ENCODE measurements at places on chromosomes 7 and 10.

- no peak for DNase-seq
Measured at GRCh38 chr10:114655671-114656070, 2.4 kb downstream of the ABLIM1 start.

GRCh38 chr10:124008681-124009080, 84.7 kb downstream of the CHST15 start:
- no peak for DNase-seq

- DNase-seq, result no peak
Measured at GRCh38 chr10:9097991-9098306, 1043.5 kb downstream of the GATA3 start.

GRCh38 chr7:127652333-127653248, 597 bp downstream of the SND1 start:
- DNase-seq, result no peak

DNA sequence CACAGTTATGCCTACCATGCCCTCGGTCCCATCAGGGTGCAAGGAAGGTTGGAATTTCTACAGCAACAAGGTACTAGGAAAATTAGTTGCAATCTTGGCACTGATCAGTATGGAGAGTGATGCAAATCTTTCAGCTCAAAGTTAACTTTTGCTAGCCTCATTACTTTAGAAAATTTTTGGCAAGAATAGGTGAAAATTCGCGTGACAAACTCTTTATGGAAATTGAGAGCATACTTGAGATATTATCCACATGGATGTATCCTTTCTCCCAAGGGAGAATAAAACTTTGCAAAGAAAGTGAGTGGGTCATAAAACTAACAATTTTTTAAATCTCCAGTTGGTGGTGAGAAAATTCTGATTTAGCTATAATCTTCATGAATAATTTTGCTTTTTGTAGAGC, 71.1 kb upstream of the SLC39A12 start:
- DNase-seq, result no peak

GRCh38 chr10:11713186-11713743, 28.9 kb upstream of the ECHDC3 start:
- no peak for DNase-seq

- no peak for DNase-seq
Measured at GRCh38 chr7:11239316-11239715, 265.6 kb downstream of the PHF14 start.

GRCh38 chr7:127911968-127912511, 119.2 kb downstream of the LRRC4 start:
- no peak for DNase-seq

DNA sequence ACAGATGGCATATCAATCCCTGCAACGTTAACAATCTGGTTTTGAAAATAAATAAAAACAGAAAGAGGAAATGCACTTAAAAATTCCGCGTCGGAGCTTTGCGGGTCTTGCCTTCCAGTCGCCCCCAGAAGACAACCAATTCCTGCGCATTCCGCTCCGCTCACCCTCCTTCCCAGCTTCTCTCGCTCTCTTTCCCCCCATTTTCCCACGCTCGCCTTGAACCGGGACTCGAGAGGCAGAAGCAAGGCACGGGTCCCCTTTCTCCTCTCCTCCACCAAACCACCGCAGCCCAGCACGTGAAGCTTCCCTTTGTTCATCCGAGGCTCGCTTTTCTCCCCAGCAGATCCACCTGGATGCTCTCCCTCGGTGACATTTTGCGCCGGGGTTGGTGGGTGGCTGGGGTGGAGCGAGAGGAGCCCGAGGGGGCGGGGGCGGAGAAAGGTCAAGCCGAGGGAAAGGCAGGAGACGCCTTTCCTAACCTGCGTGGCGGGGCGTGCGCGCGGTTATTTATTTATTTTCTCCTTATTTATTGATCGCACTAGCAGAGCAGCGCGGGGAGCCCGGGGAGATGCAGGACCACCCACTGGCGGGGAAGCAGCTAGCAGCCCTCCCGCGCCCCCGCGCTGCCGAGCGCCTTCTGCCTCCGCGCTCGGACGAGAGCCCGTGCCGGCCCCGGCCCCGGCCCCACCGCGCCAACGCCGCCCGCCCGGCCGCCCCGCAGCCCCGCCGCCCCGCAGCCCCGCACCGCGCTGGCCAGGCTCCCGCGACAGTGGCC, at the start of gene KCND2:
Gene KCND2 (plus strand): TSS at position 475 of the 775 bp plus-strand sequence.
- no peak for DNase-seq

DNA sequence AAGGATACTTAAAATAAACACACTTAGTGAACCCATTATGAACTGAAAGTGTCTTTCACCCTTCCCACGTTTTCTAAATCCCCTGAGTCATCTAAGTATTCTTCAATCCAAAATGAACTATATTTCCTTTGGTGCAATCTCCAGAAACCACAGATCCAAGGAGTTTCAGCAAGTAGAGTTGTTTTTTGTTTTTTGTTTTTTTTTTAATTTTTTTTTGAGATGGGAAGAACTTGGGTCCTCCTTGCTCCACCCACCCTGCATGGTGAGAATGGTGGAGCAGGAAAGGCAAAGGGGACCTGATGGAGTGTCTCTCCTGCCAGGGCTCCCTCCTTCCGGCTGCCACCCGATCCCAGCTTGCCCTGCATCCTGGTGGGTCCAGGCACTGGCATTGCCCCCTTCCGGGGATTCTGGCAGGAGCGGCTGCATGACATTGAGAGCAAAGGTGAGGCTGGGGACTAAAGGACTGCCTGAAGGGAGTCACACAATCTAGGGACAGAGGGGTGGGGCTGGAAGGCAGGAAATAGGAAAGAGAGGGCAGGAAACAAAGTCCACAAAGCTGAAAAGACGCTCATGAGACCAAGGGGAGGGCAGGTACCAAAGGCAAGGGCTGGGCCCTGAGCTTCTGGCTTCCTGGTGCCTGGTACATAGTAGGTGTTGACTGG, 12.1 kb downstream of the ATG9B start:
- no peak for DNase-seq

DNA sequence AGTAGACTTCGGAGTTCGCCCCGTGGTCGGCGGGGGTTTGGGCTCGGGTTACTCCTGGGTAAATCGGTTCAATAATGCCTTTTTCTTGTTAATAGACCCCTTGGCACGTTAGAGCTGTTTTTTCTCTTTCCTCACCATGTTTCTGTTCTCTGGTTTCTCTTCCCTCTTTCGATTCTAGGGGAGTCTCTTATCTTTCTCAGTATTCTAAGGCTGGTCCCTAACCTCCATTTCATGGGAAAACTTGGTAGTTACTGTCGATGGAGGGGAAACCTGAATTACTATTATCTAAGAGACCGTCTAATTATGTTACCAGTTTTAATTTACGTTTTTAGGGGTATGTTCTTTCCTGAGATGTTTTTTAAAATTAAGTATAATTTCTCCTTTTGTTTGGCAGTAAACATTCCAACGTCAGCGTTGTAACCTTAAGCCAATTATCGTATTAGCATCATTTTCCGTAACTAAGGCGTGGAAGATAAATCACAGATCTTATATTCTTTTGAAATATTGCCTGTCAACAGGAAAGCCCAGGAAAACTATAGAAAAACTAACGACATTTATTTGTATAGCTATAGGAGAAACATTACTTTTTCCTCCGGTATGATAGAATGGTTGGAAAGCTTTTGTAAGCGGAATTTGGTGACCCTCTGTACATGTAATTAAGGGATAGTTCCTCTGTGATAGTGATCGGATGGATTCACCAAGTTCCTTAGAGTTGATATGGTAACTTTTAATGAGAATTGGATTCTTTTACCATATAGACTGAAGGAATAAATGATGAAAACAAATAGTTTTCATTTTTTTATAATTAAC, 847 bp downstream of the BTAF1 start:
- DNase-seq, result no peak

DNA sequence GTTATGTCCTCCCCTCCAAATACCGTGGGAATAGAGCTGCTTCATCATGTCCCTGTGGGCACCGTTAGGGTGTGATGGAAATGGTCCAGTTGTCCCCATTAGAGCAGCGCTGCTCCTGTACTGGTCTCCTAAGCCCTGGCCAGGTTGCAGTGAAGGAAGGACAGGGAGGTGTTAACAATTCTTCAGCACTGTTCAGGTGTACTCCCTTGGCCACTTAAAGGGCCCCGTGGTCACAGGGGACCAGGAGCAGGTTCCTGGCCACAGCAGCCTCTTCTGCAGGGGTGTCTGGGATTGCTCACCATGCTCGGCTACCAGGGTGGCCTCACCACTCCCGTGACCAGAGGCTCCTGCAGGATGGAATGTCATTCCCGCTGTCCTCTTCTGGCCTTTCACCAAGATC, 65.8 kb downstream of the MINDY4 start:
- no peak for DNase-seq

DNA sequence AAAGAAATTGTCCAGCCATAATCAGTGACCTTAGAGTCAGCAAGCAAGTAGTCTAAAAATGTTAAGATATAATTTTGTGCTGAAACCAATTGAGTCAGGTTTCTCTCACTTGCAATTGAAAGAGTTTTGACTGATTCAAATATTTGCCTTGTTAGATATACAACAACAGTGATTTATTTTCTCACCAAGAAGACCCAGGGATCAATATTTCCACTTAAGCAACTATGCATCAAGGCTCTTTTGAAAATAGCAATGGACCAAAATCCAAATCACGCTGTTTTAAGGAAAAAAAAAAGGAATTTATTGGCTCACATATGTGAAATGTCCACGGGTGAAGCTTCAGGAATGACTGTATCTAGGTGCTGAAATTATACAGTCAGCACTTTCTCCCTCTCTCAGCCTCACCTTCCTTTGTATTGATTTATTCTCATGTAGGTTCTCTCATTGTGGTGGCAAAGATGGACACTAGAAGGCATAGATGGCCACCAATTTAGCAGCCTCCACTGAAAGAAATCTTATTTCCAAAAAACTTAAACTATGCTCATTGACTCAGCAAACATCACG, 9.7 kb upstream of the FKBP9 start:
- no peak for DNase-seq

DNA sequence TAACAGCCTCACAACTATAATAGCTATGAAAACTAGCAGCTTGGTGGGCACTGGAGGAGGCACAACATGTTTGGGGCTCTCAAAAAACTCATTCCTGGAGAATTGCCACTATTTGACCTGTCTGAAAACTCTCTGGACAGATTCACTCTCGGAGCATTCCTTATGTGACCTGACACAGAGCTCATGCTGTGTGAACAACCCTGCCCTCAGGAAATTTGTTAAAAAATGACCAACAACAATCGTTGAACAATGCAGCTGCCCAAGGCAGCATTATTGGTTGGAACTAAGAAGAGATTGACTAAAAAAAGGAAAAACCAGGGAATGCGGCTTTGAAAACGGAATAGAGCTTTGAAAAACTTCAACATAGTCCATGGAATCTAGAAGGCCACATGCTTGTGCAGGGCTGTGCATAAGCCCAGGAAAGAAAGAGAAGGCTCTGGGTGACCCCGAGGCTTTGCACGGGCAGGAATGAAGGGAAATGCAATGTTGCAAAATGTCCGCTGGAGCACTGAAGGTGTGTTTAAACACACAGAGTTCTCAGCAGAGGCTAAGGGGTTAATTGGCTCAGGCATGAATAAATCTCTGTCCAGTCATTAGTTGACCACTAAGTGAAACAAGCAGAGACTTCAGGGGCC, 52.8 kb downstream of the NAMPT start:
- no peak for DNase-seq

DNA sequence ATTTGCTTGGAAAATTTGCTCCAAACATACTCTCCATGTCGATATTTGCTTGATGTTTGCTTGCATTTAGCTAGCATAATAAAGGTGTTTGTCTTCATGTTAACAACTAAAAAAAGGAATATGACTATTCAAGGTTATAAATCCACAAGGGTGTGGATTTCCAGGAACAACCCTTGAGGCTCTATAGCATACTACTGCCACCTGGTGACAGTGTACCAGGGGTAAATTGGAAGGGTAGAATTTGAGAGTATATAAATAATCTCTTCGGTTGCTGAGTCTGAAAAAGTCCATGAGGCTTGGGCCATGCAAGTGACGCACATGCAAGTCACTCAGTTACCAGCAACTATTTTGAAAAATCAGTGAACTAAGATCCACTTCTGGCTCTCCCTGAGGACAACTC, 68.4 kb downstream of the SLIT1 start:
- no peak for DNase-seq

DNA sequence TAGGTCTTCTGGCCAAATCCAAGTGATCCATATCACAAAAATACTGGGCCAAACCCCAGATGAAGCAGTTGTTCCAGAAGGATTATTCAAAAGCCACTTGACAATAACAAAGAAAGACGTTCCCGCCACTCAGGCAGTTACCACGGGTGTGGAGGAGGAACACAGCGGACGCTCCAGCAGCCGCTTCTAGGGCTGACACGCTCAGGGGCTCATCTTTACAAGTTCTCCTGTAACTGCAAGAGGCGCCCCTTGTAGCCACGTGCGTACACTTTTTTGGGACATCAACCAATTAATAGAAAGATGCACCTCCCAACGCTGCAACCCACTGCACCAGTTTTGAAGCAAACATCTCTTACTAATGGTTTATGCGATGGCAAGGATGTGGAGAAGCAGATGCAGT, 159.4 kb downstream of the GRID1 start:
- no peak for DNase-seq

DNA sequence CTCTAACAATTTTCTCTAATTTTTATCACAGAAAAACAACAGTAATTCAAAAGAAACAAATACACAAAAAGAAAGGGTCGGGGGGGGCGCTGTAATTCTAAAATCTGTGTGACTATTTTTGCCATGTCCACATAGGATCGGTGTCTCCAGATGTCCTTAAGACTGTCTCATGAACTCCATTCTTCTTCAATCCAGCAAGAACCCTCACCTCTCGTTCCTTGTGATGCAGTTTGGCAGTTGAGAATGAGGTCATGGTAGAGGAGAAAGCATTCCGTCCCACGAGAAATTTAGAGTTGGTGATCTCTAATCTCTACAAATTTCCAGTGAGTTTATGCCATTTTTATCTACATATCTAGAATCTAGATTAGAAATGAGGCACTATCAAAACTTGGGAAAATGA, 394.7 kb downstream of the TFEC start:
- no peak for DNase-seq

- DNase-seq, result no peak
Measured at GRCh38 chr7:18906901-18907300, 210.5 kb downstream of the TWIST1 start.

DNA sequence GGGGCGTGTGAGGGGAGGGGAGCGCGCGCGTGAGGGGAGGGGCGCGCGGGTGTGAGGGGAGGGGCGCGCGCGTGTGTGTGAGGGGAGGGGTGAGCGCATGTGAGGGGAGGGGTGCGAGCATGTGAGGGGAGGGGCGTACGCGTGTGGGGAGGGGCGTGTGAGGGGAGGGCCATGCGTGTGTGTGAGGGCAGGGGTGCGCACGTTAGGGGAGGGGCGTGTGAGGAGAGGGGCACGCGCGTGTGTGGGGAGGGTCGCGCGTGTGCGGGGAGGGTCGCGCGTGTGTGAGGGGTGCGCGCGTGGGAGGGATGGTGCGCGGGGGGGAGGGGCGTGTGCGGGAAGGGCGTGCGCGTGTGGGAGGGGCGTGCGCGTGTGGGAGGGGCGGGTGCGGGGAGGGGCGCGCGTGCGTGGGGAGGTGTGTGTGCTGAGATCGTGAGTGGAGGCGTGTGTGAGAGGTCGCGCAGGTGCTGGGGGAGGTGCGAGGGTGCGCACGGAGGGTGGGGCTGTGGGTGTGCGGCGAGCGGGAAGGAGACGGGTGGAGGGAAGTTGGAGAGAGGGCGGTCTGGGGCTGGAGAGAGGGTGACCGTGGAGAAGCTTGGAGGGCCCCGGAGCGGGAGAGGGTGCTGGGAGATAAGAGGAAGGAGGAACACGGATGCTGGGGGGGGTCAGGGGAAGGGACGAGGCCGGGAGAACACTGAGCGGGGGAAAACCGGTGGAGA, 19.7 kb downstream of the MXI1 start:
- no peak for DNase-seq

All from NCI-H187 (cell line).